ENCODE measurements at places on chromosomes 5 and 9.
A peak's percentile ranks its signal among the peaks of the same experiment; 100 is the strongest.

- no peak for DNase-seq
Observed at GRCh38 chr5:158877124-158877581, 222.6 kb downstream of the EBF1 start.

GRCh38 chr9:96148634-96149532, 153.1 kb downstream of the HSD17B3 start:
- DNase-seq = no peak

DNA sequence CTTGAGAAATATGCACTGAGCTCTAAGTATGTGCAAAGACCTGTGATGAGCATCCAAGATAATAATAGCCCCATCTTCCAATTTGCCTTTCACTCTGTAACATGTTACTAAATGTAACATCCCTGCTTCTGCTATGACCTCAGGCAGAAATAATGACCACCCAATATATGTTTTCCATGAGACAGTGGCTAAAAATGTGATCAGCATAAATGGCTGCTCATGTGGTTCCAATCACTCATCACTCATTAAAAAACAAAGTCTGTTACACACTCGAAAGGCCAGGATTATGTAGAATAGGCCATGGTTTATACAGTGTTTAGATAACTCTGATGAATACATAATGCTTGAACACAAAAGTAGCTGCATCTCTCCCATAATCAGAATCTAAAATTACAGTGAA, 71.4 kb upstream of the MOCS2 start:
- DNase-seq = no peak

DNA sequence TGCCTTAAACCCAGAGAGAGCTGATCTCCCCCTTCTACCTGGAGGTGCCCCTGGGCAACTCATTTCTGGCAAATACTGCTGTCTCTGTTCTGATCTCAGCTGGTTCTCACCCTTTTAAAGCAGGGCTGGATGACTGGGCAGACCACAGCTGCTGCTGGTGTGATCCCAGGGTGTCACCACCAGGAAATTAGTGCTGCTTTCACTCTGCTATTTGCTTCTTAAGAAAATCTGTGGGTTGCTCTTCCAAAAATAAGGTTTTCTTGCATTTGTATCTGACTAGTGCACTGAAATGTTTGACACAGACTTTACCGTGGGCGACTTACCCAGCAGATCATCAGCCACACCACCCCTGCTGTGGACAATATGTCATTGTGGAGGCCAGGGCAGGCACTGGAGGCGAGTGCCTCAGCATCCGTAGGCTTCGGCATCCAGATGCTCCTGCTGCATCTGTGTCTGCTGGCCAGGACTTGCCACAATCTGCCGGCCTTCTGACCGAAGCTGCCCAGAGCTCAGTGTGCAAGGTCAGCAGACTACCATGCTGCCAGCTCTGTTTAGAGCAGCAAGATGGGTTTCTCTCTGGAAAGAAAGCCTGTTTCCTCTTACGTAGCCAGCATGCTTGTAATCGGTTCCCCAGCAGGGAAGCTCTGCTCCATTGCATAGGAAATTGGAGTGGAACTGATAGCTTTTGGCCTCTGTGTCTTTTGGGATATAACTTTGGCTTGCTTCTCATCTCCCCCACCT, 13.6 kb downstream of the ARHGAP26 start:
- DNase-seq = peak; percentile 78

GRCh38 chr5:76662521-76662920, 39.3 kb upstream of the F2RL2 start:
- DNase-seq = no peak

DNA sequence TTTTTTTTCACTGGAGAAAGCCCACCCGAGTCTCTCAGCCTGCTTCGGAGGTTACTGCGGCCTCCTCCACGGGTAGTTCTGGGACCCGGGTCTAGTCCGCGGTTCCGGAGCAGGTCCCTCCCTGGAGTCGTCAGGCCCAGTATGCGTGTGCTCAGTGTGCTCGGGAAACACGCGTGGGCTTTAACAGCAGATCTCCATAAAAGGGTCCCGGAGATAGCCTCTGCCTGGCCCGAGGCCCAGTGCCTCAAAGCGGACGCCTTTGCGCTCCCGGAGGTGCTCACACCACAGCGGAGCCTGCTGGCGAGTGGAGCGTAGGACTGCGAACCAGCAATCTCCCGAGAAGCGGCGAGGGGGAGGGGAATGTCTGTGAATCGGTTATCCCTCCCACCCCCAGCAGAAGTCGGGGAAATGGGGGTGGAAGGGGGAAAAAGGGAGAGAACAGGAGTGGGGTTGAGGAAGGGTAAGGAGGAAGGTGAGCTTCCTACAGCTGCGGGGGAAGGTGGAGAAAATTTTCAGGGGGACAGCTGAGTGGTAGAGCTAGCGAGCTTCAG, 28.7 kb downstream of the CDKN2A start:
- peak; percentile 66 for DNase-seq

GRCh38 chr5:123783421-123783820, 271.4 kb downstream of the CSNK1G3 start:
- DNase-seq = no peak

GRCh38 chr5:97157689-97158088, 15.3 kb upstream of the LIX1 start:
- no peak for DNase-seq

DNA sequence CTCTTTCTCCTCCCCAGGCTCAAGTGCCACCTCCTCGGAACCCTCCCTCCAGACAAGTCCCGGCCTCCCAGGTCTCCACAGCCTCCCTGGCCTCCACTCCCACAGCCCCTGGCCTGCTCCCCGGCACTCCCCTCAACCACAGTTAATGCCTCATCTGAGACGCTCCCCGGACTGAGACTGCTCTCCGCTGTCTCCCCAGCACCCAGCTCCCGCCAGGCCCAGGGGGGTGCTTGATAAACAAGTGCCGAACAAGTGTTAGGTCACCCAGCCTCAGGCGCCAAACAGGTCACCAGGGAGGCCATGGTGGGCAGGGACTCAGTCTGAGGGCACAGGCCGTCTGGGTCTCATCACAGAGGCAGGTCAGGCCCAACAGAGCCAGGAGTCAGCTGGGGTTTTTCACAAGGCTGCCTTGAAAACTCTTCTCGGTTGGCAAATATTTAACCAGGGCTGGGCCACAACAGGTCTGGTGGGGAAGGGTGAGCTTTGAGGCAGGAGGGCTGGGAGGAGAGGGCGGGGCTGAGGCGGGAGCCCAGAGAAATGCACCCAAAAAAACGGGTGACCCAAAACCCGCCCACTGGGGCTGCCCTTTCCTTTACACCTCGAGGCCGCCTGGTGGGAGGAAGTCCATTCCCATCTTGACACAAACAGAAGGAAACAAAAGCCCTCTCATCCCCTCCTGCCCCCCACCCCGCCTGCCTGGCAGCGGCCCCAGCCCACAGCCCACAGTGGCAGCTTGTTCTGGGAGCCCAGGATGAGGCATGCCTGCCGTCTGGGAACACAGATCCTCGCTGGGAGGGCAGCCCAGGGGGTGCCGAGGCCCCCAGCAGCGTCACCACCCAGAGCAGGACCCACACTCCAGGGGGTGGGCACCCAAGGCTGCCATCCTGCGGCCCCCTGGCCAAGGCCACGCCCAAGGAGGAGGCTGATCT, 66.6 kb upstream of the STXBP1 start:
- no peak for DNase-seq

DNA sequence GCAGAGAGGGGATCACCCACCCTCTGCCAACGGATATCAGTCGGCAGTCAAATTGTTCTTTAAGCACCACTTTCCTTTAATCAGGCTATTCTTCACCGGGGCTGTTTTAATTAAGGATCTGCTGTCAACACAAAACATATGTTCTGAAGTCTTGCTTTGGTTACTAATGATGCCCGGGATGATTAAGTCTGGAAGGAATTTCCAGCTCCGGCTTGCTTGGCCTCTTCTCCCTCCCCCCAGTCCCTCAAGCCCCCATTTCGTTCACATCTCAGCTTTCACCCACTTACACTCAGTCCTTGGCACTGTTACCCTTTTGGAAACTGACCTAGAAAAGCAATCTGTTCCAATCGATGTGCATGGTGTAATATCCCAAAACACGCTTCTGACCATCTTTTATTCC, 74.7 kb downstream of the MSX2 start:
- no peak for DNase-seq

DNA sequence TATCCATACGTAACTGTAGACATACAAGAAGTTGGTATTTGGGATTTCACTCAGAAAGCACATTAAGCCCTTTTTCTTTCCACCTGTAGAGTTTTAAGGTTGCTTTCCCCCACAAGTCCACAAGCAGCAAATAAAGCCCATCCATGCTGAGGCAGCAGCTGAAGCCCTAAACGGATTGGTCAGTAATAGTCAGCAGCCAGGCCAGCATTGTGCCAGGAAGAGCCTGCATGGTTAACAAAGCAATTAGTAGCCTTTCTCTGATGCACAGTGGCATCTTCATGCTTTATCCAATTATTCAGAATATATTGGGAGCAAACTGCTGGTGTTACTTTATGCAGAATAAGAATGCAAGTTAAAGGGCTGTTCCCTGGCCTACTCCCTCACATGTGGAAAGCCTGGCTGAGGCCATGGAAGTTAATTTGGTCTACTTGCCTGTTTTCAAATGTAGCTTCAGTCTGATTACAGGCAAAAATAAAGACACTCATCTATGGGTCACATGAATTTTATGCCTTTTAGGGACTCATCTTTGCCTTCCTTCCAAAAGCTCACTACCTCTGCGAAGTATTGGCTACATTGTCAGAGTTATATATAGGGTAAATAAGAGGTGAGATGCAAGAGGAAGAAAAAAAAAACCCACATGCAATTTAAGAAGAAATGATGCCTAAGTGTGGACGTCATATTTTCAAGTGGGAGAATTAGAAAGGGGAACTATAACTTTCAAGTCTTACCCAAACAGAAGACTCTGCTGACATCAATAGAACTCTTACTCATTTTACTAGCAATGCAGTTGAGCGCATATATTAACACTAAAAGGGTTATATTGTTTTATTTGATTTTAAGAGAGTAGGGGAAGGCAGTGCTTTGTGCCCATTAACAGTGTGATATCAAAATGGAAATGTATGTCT, 15.9 kb downstream of the EBF1 start:
- DNase-seq = no peak

- no peak for DNase-seq
Observed at GRCh38 chr5:39274398-39275085, 55.2 kb upstream of the FYB1 start.

GRCh38 chr5:111755345-111755941, 1.6 kb downstream of the NREP start:
- DNase-seq = no peak
